ENCODE measurements at places on chromosomes 1 and 21. TPM values are rescaled to one million over a fixed set of nuclear protein-coding genes. Genes with fewer than 3 reads are reported as not detected.

Gene IL23R
- total RNA-seq, result not detected

Gene NTNG1
- total RNA-seq, result not detected

DNA sequence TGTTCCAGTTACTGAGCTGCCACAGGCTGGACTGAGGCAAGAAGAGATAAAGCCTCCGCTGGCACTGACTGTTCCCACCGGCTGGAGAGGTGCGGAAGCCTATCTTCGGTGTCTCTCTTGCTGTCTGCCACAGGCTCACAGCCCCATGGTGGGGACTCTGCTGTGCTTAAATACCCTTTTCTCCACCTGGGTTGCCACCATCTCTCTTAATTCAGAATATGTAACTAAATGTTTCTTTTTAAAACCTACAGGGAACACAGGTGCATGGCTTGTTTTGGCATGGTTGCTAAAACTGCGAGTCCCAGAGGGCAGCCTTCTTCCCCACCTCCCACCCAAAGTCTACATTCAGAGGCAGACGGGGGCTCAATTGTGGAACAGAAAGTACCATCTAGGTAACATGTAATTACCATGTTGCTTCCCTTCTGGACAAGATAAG, 8.1 kb upstream of the LBR start:
- no peak for DNase-seq

- DNase-seq, result no peak
Measured at GRCh38 chr1:1352786-1353388, 3.7 kb upstream of the DVL1 start.

Gene FCAMR
- not detected for total RNA-seq

Gene HUNK
- total RNA-seq, result not detected

Gene C1orf116
- total RNA-seq, result 30.2 TPM

DNA sequence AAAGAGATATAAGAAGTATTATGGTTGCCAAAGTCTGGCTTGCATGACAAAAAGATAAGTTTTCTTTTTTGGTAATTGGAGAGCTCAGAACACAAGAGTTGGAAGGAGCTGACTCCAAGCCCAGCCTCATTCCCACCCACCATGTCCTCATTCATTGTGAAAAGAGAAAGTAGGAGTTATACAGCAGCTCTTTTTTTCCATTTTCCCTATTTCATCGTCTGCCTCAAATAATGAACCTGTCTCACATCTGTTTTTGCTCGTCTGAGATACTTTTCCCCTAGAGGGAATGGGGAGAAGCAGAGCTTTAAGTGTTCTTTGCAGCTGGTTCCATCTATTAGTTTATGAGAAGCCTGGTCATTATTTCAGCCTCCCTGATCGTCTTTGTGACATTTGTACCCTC, 34.7 kb downstream of the AGT start:
- DNase-seq, result no peak

DNA sequence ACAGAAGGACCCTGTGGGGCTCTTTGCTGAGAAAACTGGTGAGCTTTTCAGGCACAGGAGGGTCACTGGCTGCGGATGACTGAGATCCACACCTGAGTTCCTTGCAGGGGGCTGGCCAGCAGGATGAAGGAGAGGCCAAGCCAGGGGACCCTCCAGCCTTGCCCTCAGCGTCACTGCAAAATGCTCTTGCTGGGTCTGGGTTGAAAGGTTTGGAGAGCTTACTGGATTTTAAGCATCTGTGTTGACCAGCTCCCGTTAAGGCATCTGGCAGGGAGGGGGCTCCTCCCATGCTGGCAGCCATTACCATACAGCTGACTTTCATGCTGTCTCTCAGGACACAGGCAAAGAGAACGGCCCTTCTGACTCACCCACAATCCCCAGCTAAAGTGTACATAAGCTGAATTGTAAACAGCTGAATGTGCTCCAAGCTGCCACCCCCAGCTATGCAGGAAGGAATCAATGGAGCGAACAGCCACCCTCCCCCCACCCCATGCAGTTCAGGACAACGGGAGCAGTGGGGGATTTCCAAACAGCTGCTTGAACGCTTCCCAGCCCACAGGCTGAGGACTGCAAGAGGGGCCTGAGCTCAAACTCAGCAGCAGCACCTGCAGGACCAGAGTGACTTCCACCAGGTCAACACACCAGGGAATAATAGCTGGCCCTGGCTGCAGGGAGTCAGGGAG, 21.3 kb upstream of the A3GALT2 start:
- peak; percentile 50 for DNase-seq

DNA sequence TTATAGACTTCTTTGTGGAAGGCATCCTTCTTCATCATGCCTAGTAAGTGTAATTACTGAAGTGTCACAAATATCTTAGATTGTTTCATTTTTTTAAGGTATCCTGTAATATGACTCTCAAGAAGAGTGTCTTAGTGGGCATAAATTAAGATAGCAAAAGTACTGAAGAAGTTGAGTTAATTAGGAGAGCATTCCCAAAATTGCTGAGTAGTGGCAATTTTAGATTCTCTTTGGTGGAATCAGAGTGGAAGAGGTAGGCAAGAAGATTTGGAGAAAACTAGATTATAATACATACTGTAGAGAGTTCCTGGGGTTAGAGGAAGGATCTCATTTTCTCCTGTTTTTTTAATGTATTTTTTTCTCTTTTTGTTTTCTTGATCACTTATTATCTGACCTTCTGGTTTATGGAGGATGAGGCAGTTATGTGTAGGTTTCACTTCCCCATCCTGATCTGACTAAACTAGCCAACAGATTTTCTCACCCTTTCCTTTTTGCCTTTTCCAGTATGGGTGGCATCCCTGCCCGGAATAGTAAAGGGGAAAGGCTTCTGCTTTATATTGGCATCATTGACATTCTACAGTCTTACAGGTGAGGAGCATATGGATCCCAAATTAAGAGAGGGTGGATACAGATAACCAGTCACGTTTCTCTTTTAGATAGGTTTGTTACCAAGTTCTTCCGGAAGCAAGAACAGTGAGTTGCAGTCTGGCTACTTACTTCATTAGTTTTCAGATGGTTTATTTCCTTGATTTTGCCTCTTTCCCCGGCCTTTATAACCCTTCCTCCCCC, 16.7 kb upstream of the PSMD4 start:
- DNase-seq, result no peak

Gene IFI44L
- total RNA-seq, result 0.40 TPM

Gene GBP7
- not detected for total RNA-seq

- DNase-seq, result peak; percentile 80
Measured at GRCh38 chr1:27111626-27112573, 43.0 kb downstream of the SLC9A1 start.

GRCh38 chr1:165933446-165934170, 106.2 kb downstream of the UCK2 start:
- no peak for DNase-seq

DNA sequence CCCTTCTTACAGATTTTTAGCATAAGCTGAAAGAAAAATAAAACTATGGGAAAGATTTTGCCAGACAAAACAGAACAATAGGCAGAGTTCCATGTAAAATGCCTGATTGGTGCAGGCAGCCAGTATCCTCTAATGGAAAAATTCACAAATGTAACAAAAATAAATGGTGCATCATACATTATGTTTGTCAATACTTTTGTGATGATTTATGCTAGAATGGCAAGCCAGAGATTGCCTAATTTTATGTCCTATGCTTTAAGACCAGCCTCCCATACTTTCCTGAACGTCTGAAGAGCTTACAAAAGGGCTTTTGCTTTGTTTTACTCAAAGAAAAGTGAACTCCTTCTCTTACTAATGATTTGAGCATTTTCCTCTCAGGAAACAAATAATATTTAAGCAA, 81.5 kb upstream of the KCNJ15 start:
- no peak for DNase-seq

- DNase-seq, result no peak
Measured at GRCh38 chr21:46061950-46062349, 36.0 kb upstream of the COL6A2 start.

DNA sequence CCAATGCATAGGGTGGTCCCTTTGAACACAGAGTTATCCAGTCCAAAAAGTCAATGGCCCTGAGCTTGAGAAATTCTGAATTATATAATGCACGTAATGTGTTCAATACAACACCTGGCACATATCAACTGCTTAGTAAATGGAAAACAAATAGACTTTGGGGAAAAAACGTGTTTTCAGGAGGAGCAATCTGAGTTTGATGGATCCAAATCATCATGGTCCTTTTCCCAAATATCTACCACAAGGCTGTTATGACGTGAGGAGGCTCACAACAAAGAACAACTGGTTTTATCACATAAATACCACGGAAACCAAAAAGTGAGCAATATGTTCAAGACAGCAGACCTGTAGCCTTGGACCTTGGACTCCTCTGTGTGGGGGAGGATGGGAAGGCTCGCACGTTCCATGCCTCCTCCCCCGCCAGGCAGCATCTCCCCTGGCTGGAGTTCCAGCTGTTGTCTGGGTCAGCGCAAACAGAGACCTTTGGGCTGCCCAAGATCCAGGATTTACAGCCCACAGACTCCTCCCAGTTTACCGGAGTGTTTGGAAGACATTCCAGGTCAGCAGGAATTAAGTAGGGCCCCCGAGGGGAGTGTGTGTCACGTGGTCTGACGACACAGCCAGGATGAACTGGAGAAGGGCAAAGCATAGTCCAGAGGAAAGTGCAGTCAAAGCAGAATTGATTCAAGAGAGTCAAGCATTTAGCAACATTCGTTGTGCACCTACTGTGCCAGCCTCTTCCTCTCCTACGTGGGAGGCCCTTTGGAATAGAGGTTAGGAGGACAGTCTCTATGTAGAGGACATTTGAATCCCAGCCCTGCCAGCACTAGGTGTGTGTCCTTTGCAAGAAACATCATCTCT, 32.2 kb upstream of the MED18 start:
- no peak for DNase-seq

- DNase-seq, result no peak
Measured at GRCh38 chr1:174682419-174683008, 234.8 kb downstream of the GPR52 start.

DNA sequence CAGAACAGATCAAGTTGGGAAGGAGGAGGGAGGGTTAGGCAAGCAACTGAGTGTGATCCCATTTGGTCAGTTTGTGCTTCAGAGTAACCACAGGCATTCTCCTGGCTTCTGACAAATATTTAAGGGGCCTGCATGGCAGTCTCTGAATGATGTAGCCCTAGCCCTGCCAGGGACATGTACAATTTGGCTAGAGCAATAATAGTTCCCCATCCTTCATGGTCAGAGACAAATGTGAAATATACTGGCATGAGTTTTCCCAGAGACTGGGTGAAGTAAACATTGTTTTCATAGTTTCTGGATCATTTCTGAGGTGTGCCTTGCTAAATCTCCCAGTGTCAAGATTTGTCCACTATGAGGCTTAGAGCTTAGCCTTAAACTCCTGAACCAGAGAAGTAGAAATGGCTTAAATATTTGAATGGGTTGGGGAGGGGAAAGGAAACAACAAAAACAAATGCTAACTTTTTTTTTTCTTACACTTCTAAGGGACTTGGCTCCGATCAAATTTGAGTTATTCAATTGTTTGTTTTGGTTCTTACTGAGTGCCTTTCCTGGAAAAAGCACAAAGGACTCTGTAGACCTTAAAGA, 42.0 kb upstream of the UBE2U start:
- DNase-seq, result no peak

DNA sequence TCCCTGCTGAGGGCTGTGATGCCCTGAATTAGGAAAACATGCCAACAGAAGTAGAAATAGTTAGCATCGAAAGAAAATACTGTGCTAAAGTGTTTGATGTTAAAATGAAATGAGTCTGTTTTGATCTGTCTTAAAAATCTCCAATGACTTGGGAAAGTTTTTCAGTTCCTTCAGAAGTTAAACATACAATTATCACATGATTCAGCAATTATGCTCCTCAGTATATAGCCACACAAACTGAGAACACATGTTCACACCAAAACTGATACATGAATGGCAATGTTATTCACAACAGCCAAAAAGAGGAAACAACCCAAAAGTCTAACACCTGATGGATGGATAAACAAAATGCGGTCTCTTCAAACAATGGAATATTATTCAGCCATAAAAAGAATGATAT, 130.6 kb downstream of the PTPN14 start:
- DNase-seq, result no peak

Gene SLC27A3
- 14.4 TPM for total RNA-seq

DNA sequence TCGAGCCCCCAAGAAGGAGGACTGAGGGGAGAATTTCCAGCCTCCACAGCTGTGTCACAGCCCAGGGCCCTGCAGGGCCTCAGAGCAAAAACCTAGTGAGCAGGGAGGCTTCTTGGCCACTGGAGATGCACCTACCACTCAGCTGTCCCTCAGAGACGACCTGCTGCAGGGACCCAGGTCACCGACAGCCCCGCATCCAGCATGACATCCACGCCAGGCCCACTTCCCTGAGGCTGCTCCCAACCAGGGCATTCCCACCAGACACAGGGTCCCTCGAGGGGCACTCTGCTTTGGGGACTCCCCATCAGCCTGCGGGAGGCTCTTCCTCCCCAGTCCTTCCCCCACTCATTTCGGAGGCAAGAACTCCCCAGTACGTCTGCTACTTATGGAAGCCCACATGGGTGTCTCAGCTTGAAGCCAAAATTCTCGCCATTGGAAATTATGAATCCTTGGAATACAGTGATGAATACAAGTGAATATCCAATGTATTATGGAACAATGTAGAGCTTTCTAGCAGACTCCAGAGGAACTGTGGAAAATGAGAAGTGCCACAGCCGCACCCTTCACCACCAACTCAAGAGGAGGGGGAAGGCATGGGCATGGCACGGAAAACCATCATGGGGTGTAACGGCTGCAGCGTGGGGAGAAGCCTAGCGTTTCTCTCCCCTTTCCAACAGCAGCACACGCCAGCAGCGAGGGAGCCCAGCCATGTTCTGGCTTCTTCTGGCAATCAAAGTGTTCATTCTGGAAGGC, 6.9 kb downstream of the TFF3 start:
- DNase-seq, result no peak

DNA sequence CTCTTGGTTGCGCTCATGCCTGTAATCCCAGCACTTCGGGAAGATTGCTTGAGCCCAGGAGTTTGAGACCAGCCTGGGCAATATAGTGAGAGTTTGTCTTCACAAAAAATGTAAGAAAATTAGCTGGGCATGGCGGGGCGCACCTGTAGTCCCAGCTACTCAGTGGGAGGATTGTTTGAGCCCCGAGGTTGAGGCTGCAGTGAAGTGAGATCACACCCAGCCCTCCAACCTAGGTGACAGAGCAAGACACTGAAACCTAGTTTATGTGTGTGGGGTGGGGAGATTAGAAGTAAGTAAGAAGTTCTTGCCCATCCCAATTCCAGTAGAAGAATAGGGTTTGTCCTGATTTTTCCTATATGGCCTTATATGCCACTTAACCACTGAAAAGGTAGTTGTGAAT, 2.0 kb downstream of the RPL5 start:
- DNase-seq, result no peak

DNA sequence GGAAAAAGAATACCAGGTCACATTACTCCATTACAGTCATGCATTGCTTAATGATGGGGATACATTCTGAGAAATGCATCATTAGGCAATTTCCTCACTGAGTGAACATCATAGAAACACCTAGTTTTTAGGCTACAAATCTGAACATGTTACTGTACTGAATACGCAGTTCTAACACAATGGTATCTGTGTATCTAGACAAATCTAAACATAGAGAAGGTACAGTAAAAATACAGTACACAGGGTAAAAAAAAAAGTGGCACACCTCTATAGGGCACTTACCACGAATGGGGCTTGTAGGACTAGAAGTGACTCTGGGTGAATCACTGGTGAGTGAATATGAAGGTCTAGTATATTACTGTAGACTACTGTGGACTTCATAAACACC, 115.7 kb downstream of the AKT3 start:
- DNase-seq, result no peak
